Stimulated activated CD8-positive, alpha-beta memory T cell treated with anti-CD3 and anti-CD28 coated beads, Interleukin-4, amount 100 ng/mL, for 1 hour (primary cell): ENCODE measurements at places on chromosomes 2 and 18.
A peak's percentile ranks its signal among the peaks of the same experiment; 100 is the strongest.

- no peak for DNase-seq
Measured at GRCh38 chr2:71727562-71727961, 274.2 kb downstream of the DYSF start.

- DNase-seq: no peak
Measured at GRCh38 chr2:205177546-205177945, 504.8 kb upstream of the NRP2 start.

GRCh38 chr2:233228376-233228775, 23.1 kb upstream of the ATG16L1 start:
- DNase-seq: no peak

GRCh38 chr2:8861797-8862196, 24.4 kb upstream of the KIDINS220 start:
- no peak for DNase-seq

- DNase-seq: no peak
Measured at GRCh38 chr2:154623819-154624218, 74.7 kb upstream of the KCNJ3 start.

- no peak for DNase-seq
Measured at GRCh38 chr2:239253264-239253663, 147.6 kb downstream of the HDAC4 start.

- DNase-seq: no peak
Measured at GRCh38 chr2:99772591-99773331, 282.9 kb upstream of the REV1 start.

GRCh38 chr2:23954325-23955014, 14.2 kb downstream of the UBXN2A start:
- no peak for DNase-seq

GRCh38 chr2:11589316-11589940, 55.6 kb downstream of the GREB1 start:
- DNase-seq: no peak

DNA sequence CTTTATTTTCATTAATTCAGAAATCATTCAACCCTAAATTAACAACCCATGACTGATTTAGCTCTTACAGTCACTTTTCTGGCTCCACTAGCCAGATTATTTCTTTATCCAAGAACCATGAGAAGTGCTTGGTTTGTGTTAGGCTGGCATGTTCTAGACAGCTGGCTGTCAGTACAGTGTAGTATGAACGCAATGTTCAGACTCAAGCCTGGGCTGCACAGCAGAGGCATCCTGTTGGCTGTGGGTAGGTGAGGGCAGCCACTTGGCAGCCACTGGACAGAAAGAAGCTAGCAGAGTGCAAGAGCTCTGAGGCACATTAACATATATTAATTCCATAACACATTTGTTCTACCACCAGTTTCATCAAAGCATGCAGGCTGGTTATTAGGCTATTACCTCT, 522.9 kb upstream of the FSHR start:
- DNase-seq: no peak

- peak; percentile 56 for DNase-seq
Measured at GRCh38 chr18:74498712-74499627, 2.8 kb downstream of the CNDP2 start.

DNA sequence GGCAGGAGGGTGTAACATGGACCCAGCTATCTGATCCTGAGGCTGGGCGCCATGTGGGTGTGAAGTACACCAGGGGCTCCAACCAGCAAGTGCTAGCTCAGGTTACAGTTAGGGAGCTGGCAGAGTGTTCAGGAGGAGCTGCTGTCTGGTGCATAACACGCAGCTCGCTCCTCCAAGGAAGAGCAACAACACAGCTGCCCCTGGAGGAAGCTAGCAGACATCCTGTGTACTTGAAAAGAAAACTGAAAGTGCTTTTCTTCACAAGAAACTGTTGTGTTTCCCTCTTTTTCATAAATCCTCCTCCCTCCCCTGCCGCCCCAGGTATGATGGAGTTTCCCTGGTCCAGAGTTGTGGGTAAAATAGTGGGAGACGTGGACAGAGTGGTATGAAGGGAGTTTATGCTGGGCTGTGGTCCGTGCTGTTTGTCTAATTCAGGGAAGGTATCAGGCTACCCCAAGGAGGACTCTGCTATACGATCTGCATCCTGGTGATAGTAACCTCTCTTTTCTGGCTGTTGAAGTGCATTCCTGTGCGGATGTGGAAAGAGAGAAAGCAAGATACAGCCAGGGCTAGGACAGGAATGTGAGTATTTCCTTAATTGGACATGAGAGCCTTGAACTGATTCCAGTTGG, 6.1 kb upstream of the LBH start:
- no peak for DNase-seq
